ENCODE measurements at places on chromosomes 6 and 20.

DNA sequence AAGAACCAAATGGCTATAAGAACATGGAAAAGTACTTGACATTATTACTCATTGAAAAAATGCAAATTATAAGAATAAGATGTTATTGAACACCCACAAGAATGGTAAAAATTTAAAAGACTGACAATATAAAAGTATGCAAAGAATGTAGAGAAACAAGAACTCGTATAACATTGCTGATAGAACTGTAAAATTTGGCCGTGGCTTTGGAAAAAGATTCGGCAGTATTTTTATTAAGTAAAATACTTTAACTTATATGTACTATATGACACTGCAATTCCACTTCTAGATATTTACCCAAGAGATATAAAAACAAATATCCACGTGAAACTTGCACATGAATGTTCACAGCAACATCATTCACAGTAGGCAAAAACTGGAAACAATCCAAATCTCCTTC is 239.2 kb downstream of the TPBG start:
- DNase-seq = no peak

GRCh38 chr6:6199678-6200077 is 120.8 kb downstream of the F13A1 start:
- DNase-seq = no peak

DNA sequence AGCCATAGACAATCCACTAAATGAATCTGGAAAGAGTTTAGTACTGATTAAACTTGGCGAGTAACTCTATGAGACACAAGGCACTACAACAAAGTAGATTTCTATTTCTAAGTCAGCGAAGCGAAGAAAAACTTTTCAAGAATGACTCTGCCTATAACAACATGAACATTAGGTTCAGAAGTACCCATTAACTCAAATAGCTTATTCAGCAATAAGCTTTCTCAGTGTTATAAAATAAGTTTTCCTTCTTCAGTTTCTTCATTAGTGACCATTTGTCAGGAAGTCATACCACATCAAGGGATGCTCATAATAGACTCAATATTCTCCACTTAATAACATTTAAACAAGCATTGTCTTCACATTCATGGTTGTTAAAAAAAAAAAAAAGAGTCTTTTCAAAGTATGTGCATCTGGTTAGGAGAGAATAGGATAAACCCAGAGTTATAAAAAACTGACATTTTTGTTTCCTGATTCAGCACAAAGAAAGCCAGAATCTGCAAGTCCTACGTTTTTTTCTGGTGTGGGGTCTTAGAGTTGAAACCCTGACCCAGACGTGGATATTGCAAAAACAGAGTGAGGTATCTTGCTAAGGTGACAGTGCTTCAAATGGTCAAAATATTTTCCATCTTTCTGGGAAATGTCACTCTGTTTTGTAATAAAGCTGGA is 148.2 kb upstream of the PREP start:
- DNase-seq = no peak

- no peak for DNase-seq
These were observed 122.8 kb upstream of the CLDN20 start for GRCh38 chr6:155141002-155141401.

DNA sequence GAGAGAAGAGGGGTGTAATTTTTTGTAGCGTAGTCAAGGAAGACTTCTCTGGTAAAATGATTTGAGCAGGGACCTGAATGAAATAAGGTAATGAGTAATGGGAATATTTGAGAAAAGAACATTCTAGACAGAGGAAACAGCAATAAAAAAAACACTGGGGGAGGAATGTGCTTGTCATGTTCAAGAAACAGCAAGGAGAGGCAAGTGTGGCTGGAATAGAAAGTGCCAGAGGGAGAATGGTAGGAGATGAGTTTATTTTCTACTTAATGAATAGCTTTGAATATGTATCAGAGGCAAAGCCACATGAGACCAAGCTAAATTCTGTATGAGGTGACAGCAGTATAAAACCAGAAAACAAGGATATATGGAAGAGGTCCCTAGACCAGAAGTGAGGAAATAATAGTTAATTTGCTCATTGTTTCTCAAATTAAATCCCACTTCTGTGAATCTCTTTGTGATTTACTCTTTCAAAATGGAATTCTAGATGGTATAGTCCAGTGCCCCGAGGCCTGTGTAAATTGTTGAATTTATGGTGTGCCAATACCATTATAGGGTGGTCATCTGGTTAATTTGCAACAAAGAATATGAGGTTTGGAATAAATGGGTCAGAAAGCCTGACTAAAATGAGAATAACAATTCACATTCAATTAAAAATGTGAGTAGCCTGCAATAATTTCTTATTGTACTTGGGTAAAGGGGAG is 170.2 kb downstream of the CDKAL1 start:
- no peak for DNase-seq

- no peak for DNase-seq
These were observed 485.4 kb upstream of the MANEA start for GRCh38 chr6:95091823-95092436.

DNA sequence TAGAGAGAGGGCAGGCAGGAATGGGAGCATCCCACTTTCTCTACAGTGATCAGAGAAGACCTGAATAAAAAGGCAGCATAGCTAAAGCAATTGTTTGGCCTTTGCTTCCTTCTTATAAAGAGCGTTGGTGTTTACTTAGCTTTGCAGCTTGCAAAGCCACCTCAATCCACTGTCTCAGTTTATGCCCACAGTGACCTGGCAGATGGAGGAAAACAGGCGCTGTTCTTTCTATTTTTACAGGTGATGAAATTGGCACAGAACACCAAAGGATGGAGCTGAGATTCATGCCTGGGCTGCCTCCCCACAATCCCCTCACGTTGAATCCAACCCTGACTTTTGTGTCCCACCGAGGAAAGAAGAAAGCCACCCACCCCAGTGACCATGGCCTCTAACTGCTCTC is 130.5 kb downstream of the TTLL2 start:
- DNase-seq = no peak

- DNase-seq = no peak
These were observed 58.9 kb downstream of the THBS2 start for GRCh38 chr6:169194737-169195136.

GRCh38 chr6:141242957-141243356 is 889.8 kb upstream of the GJE1 start:
- DNase-seq = no peak

DNA sequence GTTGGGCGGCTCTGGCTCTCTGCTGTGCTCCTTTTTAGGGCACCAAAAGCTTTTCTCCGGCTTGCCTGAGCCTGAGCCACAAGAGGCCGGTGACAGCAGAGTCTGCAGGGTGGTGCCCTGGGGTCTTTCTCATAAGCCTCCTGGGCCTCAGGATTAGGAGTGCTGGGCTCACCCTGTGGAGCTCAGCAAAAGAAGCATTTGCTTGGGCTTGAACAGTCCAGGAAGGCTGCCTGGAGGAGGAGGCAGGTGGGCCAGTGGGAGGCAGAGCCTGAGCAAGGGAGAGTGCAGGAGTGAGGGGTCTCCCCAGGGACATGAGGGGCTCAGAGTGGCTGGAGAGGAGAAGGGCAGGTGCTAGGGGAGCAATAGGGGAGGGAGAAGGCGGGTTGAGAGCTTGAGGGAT is 32.9 kb upstream of the MRGBP start:
- DNase-seq = no peak

DNA sequence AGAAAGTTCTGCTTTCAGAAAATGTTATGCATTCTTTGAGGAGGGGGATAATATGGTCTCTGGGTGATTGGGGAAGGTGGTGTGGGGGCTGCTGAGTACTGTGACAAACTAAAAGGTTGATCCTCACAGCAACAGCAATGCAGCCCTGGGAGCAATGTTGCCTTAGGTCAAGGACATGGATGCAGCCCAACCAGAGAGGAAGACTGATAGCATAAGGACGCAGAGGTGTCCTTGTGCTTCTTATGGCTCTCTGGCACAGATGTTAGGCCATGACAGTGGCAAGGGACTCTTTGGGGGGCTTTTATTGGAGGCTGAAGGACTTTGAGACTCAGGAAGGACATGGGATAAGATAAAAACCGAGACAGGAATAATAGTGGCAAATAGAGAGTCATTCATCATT is 186.2 kb upstream of the PHACTR1 start:
- no peak for DNase-seq

GRCh38 chr6:148971031-148971927 is 224.4 kb downstream of the UST start:
- DNase-seq = no peak

All from thoracic aorta (tissue), 2 donors.